Pulmonary artery endothelial cell (primary cell): ENCODE measurements at places on chromosomes 16 and 17. TPM values are rescaled to one million over a fixed set of nuclear protein-coding genes. Genes with fewer than 3 reads are reported as not detected.

Gene VAT1L
- total RNA-seq, result 1.1 and 2.0 TPM in 2 replicates

DNA sequence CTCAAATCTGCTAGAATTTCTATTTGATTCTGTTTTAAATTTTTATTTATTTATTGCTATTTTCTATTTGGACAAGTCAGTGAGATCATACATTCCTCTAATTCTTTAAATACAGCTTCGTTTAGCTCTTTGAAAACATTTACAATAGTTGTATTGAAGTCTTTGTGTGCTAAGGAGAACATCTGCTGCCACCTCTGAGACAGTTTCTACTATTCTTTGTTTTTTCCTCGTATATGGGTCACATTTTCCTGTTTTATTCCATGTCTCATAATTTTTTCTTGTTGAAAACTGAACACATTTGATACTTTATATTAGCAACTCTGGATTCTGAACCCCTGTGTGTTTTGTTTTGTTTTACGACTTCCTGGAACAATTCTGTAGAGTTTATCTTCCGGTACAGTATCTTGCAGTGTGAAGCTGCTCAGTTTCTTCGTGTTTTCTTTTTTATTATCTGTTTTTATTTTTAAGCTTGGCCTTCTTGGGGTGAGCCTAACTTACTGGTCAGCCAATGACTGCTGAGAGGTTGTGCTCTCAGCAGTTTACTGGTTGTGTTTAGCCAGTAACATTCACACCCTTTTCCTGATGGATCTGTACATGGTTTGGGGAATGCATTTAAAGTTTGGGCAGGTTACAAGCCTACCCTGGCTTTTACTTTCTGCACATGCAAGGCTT lies 99.0 kb downstream of the CA4 start:
- no peak for DNase-seq

GRCh38 chr17:78748048-78748729 lies 33.9 kb downstream of the CYTH1 start:
- no peak for DNase-seq

Gene HNF1B
- not detected in 2 replicates for total RNA-seq

Gene PAQR4
- 15.9 and 16.2 TPM in 2 replicates for total RNA-seq

DNA sequence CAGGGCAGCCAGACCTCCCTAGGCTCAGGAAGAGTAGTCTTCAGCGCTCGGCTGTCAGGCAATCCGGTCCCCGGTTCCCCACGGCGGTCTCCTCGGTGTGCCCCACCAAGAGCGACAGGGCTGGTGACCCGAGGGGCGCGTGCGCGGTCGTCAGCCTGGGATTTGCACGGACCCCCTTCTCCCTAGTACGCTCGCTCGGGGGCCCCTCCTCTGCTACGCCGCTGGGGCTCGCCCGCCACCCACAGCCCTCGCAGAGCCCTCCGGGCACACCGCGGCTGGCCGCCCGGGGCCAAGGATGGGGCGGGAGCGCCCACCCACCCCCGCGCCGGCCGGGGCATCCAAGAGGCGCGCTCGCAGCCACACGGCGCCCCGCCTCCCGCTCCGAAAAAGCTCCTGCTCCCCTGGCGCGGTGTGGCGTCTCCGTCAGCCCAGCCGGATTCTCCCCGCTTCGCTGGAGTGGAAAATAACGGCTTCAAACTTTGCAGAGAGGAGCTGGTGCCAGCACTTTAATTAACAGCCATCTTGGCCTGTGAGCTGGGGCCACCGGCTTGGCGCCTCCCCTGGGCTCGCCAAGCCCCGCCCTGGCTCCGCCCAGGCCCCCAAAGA lies 2.1 kb upstream of the C1QL1 start:
- DNase-seq, result no peak

Gene SPN
- not detected in 2 replicates for total RNA-seq

Gene PABPN1L
- total RNA-seq, result not detected in 2 replicates

DNA sequence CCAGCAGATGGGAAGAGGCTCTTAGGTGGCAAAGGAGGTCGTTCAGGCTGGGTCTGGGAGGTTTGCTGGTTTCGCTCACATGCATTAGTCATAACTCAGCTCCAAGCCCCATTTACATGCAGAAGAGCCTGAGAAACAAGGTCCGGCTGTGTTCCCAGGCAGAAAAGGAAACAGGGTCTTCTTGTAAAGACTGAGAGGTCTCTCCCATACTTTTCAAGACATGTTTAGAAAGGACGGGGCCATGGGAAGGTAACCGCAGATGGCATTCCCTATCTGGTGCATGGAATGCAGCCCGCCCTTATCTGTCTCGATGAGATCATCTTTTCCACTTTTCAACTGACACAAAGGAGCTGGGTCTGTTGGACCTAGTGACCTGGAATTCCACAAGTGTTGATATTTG lies 389.0 kb upstream of the CDH11 start:
- no peak for DNase-seq

GRCh38 chr17:36942631-36943125 lies 5.4 kb downstream of the LHX1 start:
- DNase-seq, result no peak

Gene POLR2A
- 65.3 and 93.4 TPM in 2 replicates for total RNA-seq
